ENCODE measurements at places on chromosomes 6 and 20.
A peak's percentile ranks its signal among the peaks of the same experiment; 100 is the strongest.

- no peak for DNase-seq
Observed at GRCh38 chr6:89977808-89978748, 83.8 kb downstream of the GJA10 start.

GRCh38 chr20:560680-561079 is 17.1 kb upstream of the CSNK2A1 start:
- DNase-seq, result no peak

DNA sequence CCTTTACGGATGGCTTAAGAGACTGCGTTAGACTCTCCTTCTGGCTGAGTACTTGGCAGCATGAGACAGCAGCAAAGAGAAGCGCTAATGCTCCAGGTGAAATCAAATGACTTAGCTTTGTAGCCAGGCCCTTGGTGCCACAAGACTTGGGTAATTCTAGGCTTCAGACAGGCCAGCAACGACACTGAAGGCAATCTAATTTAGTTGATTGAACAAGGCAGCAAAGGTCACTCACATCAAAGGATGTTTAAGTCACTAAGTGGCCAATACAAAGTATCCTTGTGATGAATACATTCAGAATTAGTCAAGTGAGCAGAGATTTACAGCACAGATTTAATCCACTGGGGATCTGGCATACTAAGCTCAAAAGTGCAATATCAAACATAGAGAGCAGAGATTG is 113.2 kb downstream of the FAM83B start:
- DNase-seq, result no peak

DNA sequence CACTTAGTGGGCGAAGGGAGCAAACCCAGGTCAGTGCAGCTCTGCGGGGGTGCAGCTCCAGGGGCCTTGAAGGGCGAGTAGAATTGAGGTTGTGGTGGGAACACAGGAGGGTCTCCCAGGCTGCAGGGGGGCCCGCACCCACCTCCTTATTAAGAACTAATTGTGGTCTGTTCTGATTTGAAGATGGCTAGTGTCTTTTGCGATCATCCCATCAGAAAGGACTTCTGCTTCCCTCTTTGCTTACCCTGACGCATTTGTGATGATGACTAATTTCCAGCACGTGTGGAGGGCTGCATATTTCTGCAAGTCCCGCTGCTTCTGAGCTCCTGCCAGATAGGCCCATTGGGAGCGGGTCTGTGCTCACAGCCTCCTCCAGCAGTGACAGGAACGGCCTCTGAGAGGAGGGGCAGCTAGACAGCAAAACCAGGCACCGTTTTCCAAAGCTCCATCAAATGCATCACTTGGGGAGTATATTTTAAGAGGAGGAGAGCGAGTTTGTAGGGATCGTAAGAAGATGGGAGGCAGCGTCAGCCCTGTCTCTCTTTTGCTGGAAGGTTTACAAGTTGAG is 268.9 kb downstream of the CDH4 start:
- DNase-seq, result no peak

- peak; percentile 40 for DNase-seq
Observed at GRCh38 chr6:110053395-110054240, 75.5 kb downstream of the GPR6 start.

GRCh38 chr20:20630551-20630950 is 81.9 kb downstream of the RALGAPA2 start:
- DNase-seq, result no peak

GRCh38 chr20:13202565-13202964 is 18.5 kb upstream of the ISM1 start:
- DNase-seq, result no peak

GRCh38 chr6:42166444-42167141 is 6.6 kb upstream of the GUCA1A start:
- peak; percentile 87 for DNase-seq

GRCh38 chr6:152983637-152984512 is 1.0 kb upstream of the FBXO5 start:
- peak; percentile 93 for DNase-seq

DNA sequence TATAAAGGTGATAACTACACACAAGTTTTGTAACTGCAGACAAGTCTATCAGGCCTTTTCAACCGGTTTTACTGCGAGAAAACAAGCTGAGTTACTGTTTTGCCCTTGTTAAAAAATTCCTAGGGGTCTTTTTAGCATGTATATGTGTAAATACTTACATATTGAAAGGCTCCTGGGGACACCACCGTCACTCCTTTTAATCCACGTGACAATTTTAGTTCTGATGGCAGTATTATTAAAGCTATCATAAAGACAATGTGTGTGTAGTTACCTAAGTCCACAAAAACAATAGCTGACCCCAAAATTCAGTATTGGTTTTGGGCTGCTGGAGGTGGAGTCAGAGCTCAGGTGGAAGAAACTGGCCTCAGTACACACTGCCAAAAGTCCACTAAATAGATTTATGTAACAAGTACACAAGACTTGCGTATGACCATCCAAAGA is 41.3 kb upstream of the HFE start:
- DNase-seq, result no peak

DNA sequence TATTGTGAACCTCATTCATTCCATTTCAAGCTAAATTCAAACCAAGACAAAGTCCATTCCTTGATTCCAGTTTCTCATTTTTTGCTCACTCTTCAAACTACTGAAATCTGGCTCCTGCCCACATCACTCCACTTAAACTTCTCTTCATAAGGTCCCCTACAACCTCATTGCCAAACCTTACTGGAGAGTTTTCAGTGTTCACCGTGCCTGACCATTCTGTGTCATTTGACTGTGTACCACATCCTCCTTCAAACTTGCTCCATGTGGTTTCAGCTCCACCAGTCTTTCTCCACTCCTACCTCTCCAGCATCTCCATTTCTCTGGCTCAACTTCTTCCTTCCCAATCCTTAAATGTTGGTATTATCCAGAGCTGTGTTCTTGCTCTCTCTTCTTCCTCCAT is 38.5 kb upstream of the TAB2 start:
- no peak for DNase-seq

GRCh38 chr6:3305216-3305565 is 46.4 kb downstream of the PSMG4 start:
- no peak for DNase-seq

GRCh38 chr20:31943052-31943471 is 8.8 kb downstream of the PDRG1 start:
- DNase-seq, result no peak
